Stomach (tissue), 19 donors: ENCODE measurements at places on chromosomes 2 and 18. TPM values are rescaled to one million over a fixed set of nuclear protein-coding genes. Genes with fewer than 3 reads are reported as not detected.
A peak's percentile ranks its signal among the peaks of the same experiment; 100 is the strongest.

GRCh38 chr2:118062048-118062447 is 26.2 kb upstream of the INSIG2 start:
- no peak for DNase-seq

- no peak for DNase-seq
Observed at GRCh38 chr18:36130883-36131653, 1.4 kb downstream of the ELP2 start.

AFG3L2 gene
- total RNA-seq: 58.0 TPM

PER2 gene
- 25.5 TPM for total RNA-seq

GRCh38 chr2:236341067-236341466 is 76.9 kb upstream of the ASB18 start:
- DNase-seq: no peak

DNA sequence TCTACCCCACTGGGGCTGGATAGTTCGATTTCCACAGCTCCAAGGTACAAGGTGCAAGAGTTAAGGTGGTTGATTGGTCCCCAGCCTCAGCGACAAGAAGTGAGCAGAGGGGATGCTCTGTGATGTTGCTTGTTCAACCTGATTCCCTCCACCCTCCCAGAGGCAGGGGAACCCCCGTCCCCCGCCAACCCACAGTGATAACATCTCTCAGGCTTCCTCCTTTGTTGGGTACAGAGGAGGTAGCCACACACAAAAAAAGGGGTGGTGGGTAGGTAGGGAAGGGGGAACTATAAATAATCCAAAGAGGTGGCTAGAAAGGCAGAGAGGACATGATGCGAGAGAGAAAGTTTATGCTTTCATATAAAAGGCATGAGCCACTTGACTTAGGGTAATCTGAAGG is 192.9 kb upstream of the POU3F3 start:
- DNase-seq: no peak

DNA sequence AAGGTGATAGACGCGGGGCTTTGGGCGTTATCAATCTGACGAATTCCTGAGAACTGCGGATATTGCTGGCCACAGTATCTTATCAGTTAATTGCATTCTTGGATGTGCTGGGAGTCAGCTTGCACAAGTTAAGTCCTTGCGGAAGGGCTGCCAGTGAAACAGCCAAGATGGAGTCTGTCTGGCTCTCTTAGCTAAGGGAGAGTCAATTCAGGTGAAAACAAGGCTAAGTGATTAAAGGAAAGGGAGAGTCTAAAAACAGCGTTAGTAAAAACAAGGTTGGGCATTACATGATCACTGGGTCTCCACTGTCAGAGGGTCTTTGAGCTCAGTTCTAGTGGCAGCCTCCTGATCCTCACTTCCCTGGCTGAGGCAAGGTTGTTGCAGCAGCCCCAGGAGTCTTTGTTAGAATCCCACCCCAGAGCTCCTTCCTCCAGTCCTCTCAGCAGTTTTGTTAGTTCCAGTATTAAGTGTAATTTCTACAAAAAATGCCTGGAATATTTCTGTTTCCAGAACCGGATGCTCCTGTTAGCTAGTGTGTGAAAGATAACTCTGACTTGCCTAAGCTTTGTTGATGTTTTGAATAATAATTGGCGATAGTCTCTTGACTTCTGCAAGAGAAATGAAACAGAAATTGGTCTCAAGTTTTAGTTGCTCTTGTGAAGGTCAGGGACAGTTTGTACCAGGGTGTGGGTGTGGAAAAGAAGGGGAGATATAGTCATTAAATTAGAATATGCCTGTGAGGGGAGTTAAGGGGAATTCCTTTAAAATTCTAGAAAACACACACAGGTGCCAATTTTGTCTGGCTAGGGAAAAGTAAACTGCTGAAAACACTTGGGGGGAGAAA is 10.6 kb downstream of the CFLAR start:
- DNase-seq: peak; percentile 51

SH2D6 gene
- total RNA-seq: not detected

- DNase-seq: peak; percentile 33
Observed at GRCh38 chr2:226189061-226189460, 610.6 kb downstream of the IRS1 start.

DNA sequence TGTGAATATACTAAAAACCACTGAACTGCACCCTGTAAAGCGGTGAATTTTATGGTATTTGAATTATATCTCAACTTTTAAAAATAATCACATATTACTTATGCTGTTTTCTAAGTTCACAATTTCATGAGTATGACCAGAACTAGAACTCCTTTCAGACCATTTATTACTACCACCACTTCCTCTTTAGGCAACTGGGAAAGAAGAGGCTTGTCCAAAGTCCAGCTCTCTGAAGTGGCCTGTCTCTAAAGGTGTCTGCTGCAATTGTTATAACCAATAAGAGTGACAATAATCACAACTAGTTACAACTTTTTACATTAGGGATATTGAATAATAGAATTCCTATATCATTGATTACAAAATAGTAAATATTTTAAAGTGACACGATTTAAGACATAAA is 267.9 kb upstream of the PIK3C3 start:
- no peak for DNase-seq

DNA sequence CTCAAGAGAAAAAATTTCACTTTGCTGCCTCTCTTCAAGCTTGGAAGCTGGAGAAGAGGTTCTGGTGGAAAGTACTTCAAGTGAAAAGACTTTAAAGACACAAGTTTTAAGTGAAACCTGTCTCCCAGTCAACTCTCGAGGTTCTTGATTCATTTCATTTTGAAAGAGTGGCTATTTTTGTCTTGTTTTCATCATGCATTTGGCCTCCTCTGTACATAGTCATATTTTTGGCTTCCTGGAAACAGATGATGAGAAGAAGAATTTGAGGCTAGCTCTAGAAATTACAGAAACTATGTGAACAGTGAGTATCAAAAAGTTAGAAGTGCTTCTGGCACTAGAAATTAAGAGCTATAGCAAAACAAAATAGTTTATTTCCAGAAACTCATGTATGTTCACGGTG is 124.8 kb downstream of the DTNA start:
- no peak for DNase-seq

DNA sequence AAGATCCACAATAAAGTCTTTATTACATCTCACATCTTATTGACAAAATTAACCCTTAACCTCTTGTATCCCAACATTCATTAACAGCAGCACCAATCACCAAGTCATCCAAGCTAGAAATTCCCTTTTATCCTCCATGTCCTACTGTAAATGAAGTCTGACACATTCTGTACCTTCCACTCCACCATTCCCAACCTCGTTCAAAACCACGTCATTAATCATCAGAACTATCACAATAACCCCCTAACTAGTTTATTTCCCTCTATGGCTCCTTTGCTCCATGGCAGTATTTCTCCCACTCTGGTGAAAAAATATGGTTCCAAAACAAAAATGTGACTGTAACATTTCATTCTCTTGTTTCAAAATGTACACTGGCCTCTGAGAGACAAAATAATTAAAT is 1626.2 kb downstream of the LRP1B start:
- DNase-seq: no peak

DNA sequence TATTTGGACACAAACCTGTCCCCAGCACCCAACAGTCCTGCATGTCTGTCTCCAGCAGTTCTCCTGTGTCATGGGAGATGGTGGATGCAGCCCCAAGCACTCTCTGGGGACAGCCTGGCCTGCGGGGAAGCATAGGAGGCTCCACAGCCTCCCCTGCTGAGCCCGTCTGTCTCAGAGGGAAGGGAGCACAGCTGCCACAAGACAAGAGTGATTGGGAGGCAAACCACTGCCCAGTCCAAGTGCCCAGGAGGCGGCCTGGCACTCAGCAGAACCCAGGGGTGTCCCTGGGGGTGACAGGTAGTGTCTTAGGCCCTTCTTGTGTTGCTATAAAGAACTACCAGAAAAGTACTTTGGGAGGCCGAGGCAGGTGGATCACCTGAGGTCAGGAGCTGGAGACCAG is 211.2 kb upstream of the MYT1L start:
- no peak for DNase-seq

GRCh38 chr2:167715932-167716331 is 531.5 kb downstream of the STK39 start:
- no peak for DNase-seq

APLF gene
- 0.58 TPM for total RNA-seq

GRCh38 chr2:207223051-207223450 is 57.3 kb upstream of the KLF7 start:
- DNase-seq: no peak

ECEL1 gene
- total RNA-seq: not detected

GRCh38 chr2:170771421-170771937 is 1.3 kb downstream of the ERICH2 start:
- DNase-seq: no peak

GRCh38 chr18:42473611-42474010 is 518.6 kb downstream of the PIK3C3 start:
- no peak for DNase-seq

GBX2 gene
- not detected for total RNA-seq

GRCh38 chr18:59610546-59611140 is 86.6 kb downstream of the CCBE1 start:
- DNase-seq: no peak

ASXL3 gene
- total RNA-seq: 5.0 TPM

GRCh38 chr18:57431467-57432080 is 3.6 kb upstream of the ONECUT2 start:
- no peak for DNase-seq

- DNase-seq: peak; percentile 37
Observed at GRCh38 chr2:677959-678550, 849 bp upstream of the TMEM18 start.

GRCh38 chr18:44786257-44786656 is 105.6 kb downstream of the SETBP1 start:
- no peak for DNase-seq

- peak; percentile 63 for DNase-seq
Observed at GRCh38 chr2:216807857-216808272, 52.0 kb downstream of the TNP1 start.

GRCh38 chr2:204331988-204332387 is 213.3 kb upstream of the PARD3B start:
- no peak for DNase-seq

NAT8 gene
- total RNA-seq: not detected

CFC1 gene
- 5.7 TPM for total RNA-seq

DNA sequence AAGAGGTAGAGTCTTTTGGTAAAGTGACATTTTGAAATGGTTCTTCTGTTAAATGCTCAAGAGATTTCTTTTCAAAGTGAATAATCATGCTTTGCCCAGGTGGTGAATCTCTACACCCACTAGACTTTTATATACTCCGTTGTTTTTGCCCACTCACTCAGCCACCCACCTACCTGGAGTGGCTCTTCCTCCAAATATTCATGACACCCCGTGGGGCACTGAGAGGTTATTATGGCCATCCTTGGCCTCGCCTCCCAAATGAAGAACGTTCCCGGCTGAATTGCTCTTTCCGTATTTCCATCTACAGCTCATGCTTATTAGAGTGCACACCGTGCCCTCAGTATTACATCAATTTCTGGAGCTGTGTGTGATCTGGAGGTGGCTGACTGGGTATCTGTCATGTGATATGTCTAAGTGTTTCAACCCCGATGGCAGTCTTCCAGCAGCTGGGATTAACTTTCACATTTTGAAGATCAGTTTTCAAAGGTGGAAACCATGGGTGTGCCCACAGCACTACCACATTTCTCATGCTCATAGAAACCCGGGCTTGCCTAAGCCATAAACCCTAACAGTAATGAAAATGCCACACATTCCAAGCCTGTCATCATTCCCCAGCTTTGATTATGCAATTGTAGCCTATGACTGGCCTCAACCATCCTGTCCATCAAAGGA is 406.6 kb upstream of the MMADHC start:
- peak; percentile 42 for DNase-seq
